ENCODE measurements at places on chromosomes 3 and 15.

- no peak for DNase-seq
Measured at GRCh38 chr3:9295007-9295406, 45.6 kb upstream of the SRGAP3 start.

GRCh38 chr3:46422617-46423016, 15.6 kb downstream of the CCRL2 start:
- DNase-seq = no peak

GRCh38 chr15:33296856-33297255, 13.9 kb upstream of the RYR3 start:
- DNase-seq = no peak

DNA sequence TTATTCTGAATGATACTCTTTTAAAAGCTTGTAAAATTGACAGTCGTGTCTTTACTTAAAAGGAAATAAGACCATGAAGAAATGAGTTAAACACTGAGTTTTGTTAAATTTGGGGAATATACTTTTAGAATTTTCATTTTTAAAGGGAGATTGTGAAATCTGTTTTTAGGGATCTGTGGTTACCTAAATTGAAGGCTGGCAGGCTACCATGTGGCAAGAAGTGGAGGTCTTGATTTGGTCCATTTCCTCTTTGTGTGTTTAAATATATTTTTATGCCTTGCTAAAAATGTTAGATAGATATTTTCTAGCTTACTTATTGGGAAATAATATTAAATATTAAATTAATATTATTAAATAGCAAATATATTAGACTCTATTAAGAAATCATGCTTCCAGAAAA, 36.6 kb upstream of the SLC22A13 start:
- no peak for DNase-seq

Measured in activated CD4-positive, alpha-beta memory T cell treated with anti-CD3 and anti-CD28 coated beads for 36 hours (primary cell).